Stimulated activated CD4-positive, alpha-beta T cell treated with anti-CD3 and anti-CD28 coated beads, Interleukin-2, amount 100 ng/mL, for 4 hours (primary cell): ENCODE measurements at places on chromosomes 3 and 15.

DNA sequence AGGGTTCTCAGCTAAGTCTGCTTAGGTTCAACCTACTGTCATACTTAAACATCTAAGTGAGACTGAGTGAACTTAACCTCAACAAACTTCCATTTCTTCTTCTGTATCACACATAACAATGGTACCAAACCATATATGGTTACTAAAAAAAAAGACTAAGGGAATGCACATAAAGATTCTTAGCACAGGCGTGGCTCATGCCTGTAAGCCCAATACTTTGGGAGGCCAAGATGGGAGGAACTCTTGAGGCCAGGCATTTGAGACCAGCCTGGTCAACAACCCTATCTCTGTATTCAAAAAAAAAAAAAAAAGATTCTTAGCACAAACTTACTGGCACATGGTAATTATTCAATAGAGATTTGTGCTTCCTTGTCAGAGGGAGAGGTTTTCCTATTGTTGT lies 57.9 kb downstream of the ACAP2 start:
- no peak for DNase-seq

GRCh38 chr3:42094128-42094527 lies 3.0 kb downstream of the TRAK1 start:
- DNase-seq = no peak

DNA sequence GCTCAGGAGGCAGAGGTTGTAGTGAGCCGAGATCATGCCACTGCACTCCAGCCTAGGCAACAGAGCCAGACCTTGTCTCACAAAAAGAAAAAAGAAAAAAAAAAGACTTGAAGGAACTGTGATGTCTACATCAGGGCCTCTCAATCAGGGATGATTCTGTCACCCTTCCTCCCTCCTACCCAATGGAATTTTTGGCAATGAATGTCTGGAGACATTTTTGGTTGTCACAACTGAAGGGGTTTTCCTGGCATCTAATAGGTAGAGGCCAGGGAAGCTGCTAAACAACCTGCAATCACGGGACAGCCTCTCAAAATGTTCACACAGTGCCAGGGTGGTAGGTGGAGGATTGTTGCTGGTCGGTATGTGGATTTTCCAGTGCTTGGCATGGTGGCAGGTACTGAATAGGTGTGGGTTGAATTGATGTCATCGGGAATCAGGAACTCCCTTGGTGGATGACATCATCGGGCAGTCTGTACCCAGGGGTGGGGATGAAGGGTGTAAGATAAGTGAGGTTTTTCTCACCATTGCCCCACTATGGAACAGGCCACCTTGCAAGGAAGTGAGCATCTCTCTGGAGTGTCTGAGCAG lies 71.3 kb downstream of the MESD start:
- no peak for DNase-seq

- no peak for DNase-seq
Observed at GRCh38 chr3:155912579-155913190, 42.2 kb downstream of the GMPS start.

- DNase-seq = no peak
Observed at GRCh38 chr15:29220852-29221251, 48.8 kb downstream of the NSMCE3 start.

DNA sequence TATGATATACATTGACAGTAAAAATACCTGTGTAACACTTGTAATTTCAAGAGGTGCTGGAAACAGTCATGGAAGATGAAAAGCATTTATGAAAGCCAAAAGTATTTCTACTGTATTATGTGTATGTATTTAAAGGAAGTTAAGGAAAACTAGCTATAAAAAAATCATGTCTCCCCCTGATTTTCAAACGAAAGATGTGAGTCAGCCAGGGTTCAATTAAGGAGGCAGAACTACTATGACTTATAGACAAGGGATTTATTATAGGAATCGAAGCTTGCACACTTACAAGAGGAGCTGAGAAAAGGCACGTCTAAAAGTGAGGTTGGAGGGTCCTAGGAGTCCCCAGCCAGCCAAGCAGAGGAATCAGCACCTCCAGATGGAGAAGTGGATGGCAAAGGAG lies 119.4 kb downstream of the SUCLG2 start:
- no peak for DNase-seq

DNA sequence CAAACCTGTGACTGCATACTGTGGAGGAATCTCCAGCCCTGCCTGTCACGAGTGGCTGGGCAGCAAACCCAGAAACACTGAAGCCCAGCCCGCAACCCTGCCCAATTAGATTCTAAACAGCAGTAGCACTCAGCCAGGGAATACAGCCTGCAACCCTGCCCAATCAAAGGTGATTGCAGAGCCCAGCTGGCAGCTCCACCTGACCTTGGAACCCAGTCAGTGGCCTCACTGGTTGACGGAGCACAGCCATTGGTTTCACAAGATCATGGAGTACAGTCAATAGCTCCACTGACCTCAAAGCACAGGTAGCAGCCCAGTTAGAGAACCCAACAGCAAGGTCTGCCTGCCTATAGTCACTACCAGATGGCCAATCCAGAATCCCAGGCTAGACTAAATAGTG lies 35.2 kb upstream of the MYLK start:
- DNase-seq = no peak

GRCh38 chr15:67590191-67590590 lies 47.7 kb downstream of the MAP2K5 start:
- no peak for DNase-seq

- DNase-seq = no peak
Observed at GRCh38 chr3:193863657-193864357, 270.8 kb downstream of the OPA1 start.

GRCh38 chr15:96160800-96161199 lies 169.7 kb upstream of the NR2F2 start:
- DNase-seq = no peak

DNA sequence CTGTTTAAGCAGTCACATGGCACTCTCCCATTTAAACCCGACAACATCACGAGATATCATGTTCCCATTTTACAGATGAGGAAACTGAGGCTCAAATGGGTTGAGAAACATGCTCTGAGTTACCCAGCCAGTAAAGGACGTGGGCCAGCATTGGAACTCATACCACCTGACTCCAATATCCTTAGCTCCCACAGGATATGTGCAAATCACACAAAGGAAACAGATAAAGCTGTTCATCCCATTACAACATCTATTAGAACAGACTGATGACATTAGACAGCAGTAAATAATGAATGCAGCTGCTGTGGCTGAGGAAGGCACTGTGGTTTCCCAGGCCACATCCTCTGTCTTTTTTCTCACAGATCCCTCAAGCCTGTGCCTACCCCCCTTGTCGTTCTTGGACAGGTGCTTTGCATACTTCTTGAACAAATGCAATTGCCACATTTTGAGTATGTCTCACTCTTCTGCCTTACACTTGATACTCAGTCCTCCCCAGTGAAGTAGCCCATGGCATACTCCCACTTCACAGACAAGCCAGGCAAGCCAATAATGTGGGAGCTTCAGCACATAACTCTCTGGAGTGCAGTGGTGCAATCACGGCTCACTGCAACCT lies 17.7 kb downstream of the FRMD4B start:
- no peak for DNase-seq

GRCh38 chr3:107260207-107260606 lies 117.0 kb upstream of the CCDC54 start:
- DNase-seq = no peak

DNA sequence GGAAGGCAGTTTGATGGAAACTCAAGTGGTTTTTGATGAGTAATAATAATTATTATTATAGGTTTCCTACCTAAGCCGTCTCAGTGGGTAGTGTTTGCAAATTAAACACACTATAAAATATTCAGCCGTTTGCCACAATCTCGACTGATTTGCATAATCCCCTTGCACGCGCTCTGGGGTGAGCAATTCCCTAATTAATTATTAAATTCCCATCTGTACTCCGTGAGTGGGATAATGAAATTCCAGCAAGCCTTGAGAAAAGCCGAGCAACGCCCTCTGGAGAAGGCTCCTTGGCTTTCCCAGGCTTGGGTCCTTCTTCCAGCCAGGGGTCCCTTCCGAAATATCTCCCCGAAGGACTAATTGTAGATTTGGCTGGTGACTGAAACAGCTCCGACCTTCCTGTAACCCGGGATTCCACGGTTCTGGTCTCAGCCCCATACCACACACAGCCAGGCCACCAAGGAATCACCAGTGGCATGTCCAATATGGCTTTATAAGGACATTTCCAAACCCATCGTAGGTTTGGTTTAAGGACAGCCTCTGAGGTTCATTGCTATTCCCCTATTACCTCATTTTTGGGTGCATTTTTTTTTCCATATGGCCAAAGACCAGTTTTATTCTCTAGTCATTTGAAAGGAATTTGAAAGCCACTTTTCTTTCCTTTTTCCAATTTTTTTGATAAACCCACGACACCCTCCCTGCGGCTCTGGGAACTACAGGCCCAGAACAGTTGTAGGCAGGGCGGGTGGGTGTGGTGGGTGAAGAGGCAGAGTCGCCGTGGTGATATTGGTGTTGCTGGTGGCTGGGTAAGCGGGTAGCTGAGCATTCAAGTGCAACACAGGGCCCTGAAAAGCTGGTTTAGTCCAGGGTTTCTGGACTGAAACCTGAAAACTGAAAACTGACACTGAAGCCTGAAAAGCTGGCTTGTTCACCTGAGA lies 33.2 kb upstream of the RGMA start:
- no peak for DNase-seq

GRCh38 chr3:45639044-45639392 lies 44.5 kb downstream of the LIMD1 start:
- DNase-seq = no peak

DNA sequence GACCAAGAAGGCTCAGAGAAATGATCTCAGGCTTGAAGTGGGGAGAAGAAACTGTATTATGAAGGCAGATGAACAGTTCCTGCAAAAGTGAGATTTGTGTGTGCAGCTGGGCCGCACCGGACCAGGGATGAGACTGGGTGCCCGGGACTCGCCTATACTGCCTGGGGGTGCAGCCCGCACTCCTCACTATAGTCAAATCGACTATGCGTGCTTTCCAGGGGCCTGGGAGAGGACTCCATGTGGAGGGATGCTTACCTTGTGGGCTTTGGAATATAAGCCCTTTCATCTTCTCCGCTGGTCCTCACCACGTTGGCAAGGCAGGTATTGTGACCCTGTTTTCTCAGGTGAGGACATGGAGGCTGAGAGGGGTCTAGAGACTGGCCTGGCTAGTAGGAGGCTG lies 32.9 kb upstream of the APOD start:
- DNase-seq = no peak

DNA sequence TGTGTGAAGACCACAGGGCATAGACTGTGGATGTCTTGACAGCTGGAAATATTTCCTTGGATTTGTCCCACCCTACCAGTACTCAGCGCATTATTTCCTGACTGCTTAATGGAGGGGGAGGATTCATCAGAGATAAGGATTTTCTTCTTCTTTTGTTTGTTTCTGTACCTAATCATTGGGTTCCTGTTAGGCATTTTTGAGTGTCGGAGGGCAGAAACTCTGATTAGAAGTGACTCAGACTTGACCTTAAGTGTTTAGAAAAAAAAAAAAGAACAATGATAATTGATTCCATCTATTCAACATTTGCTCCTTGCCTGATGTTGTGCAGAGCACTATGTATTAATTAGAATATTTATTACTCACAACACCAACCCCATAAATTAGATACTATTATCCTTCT lies 78.5 kb upstream of the SYNPR start:
- DNase-seq = no peak

- no peak for DNase-seq
Observed at GRCh38 chr15:40538976-40539375, 25.9 kb downstream of the CCDC32 start.

DNA sequence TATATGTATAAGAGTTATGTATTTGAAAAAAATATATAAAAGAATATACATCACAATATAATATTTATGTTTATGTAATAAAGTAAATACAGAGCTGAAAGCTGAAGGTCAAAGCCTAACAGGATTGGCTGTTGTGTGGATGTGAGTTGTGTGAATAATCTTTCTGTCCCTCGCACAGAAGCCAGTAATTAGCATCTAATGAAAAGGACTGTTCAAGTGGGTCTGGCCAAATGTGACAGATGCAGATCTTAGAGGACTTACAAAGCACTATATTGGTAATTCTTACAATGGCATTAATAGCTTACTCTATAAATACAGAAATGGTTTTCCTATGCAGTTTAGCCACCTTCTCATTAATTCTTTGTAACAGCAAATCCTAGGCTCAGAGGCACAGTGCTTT lies 2.4 kb downstream of the MKRN3 start:
- DNase-seq = no peak

DNA sequence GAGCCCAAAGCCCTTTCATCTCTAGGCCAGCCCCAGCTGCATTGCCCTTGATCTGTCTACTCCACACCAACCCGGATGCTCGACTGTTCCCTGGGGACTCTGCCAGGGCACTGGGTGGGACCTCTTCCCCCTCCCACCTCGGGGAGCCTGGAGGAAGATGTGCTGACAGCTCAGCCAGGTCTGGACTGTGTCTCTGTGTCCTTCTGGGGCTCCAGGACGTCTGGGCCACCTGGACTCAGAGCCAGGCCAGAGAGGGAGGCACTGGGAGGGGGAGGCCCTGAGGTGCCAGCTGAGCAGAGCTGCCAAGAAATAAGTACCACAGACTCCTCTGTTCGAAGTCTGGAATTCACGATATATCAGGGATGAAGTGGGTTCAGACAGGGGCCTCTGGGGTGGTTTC lies 5.8 kb upstream of the HCN4 start:
- DNase-seq = no peak

GRCh38 chr15:49723981-49724380 lies 103.1 kb downstream of the DTWD1 start:
- no peak for DNase-seq

- no peak for DNase-seq
Observed at GRCh38 chr3:108406661-108407206, 103.7 kb downstream of the MYH15 start.

GRCh38 chr3:52532517-52532837 lies 1.2 kb downstream of the NT5DC2 start:
- DNase-seq = no peak

DNA sequence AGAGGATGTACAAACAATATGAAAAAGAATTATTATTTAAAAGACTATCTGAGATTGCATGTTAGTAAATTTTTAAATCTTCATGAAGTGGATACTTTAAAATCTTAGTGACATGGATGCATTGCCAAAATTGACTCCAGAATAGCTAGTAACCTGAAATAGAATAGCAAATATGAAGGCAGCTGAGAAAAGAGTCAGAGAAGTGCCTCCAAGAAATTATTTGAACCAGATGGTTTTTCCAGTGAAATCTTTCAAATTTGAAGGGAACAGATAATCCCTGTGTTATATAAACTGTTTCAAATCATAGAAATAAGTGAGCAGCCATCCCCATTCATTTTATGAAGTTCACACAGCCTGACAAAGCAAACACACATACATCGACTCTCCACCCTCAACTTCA lies 29.6 kb downstream of the FSIP1 start:
- DNase-seq = no peak

DNA sequence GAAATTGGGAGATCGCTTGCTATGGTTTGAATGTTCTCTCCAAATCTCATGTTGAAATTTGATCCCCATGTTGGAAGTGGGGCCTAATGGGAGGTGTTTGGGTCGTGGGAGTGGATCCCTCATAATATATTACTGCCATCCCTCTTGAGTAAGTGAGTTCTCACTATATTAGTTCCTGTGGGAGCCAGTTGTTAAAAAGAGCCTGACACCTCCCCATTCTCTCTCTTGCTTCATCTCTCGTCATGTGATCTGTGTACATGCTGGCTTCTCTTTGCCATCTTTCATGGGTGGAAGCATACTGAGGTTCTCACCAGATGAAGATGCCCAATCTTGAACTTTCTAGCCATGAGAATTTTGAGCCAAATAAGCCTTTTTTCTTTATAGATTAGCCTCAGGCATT lies 43.0 kb upstream of the IL20RB start:
- no peak for DNase-seq
